ENCODE measurements at places on chromosomes 2 and 18.

DNA sequence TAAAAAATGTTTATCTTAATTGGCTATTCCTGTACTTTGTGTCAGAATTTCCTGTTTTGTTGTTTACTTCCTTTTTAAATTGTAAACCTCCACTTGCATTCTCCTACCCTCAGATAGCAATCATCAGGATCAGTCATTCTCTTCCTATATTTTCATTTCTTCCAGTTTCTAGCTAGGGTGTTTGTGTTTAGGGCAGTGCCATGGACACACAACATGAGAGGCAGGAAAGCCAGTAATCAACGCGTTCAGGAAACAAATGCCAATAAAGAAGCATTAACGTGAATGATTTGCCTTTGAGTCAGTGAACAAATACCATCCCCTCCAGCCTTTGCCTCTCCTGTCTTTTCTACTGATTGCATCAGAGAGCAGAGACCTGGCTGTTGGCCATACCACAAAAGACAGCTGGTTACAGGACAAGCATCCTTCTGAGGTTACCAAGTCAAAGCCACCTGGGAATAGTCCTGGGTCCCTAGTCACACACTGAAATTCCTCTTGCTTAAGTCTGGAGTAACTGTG, 56.7 kb upstream of the FHL2 start:
- DNase-seq, result peak; percentile 92

DNA sequence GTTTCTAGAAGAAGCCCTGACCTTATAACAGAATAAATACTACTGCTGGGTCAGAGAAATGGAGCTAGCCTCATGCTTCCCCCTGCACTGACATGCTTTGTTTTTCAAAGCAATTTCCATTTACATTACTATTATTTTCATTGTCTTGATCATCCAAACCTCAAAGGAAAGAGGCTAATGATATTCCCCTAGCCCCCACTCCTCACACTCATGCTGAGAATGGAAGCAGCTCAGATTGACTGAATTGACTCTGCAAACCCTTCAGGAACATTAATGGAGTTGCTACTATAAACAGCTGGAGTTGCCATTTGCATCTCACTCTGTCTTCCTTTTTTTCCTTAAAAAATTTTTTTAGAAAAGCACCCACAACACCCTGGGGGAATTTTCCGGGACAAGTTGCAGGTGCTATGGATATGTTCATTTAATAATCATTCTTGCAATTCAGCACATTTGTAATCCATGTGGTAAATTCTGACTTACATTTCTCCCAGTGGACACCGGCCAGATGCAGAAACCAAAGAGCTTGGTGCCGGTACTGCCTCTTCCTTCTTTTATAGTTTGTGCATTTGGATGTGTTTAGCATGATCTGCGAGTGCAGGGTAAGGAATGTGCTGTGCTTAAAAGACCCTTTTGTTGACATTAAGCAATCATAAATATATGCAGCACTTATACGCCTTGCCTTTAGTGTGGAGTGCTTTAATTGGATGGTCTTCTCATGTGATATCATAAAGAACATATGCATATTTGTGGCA, 103.3 kb upstream of the OSR1 start:
- DNase-seq, result no peak

- no peak for DNase-seq
These were observed 8.4 kb upstream of the GPC1 start for GRCh38 chr2:240426845-240427721.

DNA sequence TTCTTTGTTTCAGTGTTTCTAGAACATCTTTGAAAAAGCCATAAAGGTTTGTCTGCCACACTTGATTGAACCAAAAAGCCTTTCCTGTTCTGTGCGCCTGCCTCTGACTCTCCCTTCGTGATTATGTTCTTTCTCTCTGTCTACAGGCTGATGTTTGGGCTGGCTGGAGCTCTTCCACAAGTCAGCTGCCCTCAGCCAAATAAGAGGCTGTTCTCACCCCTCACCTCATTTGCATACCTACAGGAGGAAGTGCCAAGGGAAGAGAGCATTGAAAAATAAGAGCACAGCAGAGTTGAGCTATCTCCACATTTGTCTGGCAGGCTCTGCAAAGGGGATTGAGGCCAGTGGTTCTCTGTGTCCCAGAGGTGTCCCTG, 15.8 kb downstream of the INPP5D start:
- DNase-seq, result no peak

DNA sequence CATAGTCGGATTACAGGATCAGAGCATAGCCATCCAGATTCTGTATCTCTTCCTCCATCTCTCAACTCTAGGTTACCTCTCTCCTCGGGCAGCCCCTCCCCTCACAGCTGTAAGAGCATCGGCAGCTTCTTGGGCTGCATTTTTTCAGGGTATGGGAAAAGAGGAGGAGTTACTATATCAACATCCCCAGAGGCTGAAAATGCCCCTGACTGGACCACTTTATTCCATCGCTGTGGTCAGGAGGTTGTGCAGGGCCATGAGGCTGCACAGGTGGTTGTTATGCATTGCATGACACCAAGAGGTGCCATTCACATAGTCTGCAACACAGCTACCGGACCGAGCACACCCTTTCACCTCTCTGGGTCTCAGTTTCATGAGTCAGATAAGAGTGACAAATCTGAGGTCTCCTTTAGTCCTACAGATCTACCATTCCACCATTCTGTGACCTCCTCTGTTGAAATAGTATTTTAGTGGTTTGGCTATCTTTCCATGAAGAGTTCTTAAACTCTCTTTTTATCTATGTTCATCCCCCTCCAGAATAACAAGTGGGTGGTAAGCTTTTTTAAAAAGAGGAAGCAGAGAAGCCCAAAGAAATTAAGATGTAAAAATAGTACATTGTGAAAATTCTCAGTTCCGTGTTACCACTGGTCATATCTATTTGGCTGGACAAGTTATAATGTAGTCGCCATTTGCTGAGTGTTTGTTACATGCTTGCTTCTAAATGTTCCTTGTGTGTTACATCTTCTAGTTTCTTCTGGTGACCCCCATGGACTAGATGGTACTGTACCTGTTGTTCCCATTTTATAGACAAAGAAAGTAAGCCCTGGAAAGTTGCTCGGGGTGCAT, 56.6 kb upstream of the SLC1A4 start:
- DNase-seq, result no peak

DNA sequence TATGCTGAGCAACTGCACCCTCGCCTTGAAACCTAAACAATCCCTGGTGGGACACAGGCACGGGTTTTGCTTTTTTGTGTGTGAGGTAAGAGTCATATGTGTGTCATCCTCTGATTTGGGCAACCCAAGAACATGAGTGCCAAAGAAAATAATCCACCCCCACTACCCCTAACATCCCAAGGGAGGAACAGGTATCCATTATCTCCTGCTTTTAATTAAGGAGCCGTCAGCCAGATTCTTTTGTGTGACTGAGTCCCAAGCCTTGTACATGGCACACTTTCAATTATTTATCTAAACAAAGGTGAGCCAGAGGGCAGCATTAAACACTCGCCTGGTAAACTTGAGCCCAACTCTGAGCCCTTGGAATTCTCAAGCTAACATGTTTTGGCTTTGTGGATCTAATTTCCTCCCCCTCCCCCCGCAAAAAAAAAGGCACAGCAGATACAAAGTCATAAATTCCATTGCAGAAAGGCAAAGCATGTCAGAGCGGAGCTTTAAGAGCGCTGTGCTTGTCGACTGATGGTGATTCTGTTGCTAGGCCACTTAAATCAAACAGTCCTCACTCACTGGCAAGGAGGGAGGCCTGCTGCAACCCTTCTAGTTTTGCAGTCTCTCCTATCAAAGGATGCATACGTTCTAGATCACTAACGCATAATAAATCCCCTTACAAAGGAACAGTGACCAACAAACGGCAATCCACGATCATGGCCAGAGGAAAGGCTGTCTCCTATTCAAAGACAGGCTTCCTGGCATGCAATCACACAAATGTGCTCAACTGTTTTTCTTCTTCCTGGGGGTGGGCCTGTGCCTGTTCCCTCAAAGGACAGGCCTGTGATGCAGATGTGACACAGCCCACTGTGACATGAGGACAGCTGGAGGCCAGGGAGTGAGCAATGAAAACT, 143.5 kb upstream of the LMAN1 start:
- DNase-seq, result peak; percentile 72

DNA sequence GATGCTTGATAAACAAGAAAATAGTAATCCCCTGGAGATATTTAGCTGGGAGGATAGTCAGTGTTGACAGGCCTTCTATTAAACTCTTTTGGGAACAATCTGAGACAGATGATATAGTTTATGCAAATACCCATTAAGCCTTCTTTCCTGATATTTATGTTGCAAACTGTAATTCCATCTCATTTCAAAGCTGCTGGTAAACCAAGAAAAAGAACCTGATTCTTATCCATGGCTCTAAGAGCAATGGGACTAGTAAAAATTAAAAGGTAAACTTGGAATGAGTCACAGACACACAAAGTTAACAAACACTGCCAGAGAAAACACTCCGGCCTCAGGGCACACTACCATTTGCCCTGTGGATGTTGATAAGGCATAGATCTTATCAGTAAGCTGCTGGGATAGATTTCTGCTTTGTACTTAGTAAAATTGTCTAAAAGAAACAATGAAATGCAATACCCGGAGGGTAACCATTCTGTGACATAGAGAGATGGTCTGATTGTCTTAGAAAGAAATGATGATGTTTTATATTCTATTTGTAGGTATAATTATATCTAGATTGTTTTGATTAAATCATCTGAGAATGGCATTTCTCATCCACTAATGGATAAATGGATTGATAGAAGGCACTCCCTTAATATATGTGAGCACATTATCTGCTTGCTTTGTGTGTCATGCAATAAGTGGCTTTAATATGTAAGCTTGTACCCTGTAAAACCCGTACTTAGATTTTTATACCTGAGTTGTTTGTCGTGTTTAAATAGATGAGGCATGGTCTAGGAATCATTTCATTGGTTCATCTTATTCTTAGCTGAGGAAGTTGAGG, 13.2 kb downstream of the GALR1 start:
- DNase-seq, result no peak

GRCh38 chr2:161766334-161766733, 142.1 kb downstream of the SLC4A10 start:
- DNase-seq, result no peak

DNA sequence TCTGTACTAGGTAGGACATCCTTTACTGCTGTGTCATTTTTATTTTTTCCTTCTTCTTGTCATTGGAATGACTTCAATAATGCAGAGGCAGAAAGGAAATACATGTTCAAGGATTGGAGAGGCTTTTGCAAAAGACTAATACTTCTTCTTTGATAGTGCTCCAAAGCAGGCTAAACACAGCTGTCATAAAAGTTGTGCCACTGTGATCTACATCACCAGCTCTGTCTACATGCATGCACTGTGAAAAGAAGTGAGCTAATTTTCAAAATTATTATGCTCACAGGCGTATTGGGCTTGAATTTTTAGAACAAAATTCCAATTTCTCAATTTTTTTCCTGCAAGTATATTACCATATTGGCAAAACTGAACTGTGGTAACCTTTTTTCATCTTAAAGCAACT, 37.5 kb upstream of the CALCRL start:
- DNase-seq, result no peak

DNA sequence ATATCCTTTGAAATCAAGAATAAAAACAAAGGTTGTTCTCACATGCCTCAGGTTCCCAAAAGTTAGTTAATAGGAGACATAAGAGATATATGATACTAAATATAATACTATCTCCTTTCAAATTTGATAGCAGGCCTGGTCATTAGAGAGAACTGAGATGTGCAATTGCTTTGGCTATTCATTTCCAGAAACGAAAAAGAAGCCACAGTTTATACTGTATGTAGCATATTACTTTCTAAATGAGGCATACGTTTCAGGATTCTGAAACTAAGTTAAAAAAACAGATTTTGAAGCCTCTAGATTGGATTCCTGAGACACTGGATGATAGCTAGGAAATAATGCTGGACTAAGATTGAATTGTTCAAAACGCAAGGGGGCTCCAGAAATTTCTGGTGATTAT, 7.1 kb downstream of the PPP1R1C start:
- DNase-seq, result no peak

GRCh38 chr2:190441564-190441963, 33.4 kb downstream of the MFSD6 start:
- no peak for DNase-seq

GRCh38 chr2:80852079-80852807, 547.7 kb upstream of the LRRTM1 start:
- no peak for DNase-seq

DNA sequence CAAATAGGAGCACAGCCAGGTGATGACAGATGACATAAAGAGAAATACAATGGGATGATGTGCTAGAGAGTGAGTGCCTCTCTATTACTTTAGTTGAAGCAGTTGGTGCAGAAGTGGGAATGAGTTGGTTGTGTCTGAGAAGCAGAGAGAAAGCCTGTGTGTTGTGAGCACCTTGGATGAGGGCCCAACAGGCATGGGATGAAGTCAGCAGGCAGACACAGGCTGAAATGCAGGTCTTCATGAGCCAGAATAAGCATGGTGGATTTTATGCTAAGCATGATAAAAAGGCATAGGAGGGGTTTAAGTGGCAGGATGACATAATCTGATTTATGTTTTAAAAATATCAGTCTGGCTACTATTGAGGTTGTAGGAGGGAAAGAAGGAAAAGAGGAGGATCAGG, 71.5 kb downstream of the KLHL14 start:
- no peak for DNase-seq

GRCh38 chr2:65728477-65729180, 296.2 kb upstream of the SPRED2 start:
- no peak for DNase-seq

GRCh38 chr18:2508155-2508554, 63.1 kb downstream of the METTL4 start:
- DNase-seq, result no peak

DNA sequence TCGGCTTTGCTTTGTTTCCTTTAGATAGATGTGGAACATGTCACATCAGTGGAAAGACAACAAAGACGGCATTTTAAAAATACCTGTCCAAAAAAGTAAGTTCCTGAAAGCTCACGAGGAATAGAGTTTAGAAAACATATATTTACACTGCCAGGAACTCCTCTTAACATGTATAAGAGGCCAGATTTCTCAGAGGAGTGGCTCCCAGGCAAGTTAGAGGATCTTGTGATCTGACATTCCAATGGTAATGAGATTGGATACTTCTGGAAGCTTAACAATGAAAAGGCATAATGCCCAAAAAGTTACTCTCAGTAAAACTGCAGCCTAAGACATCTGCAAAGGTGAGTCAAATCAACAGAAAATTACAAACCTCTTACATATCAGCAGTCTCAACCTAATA, 77.1 kb downstream of the CYRIA start:
- DNase-seq, result no peak

DNA sequence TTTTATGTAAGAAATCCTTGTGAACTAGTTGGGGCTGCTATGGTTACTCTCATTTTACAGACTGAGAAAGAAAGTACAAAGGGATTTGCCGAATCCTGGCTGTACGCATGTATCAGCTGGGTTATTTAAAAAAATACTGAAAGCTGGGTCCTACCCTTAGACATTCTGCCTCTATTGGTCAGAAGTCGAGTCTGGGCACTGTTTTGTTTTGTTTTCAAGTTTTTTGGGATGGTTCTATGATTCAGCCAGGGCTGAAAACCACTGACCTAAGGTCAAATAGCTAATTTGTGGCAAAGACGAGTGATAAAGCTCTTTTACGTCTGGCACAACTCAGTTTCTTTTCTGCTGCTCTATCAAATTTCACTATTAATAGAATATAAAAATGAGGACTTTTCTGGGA, 5.9 kb upstream of the SLC8A1 start:
- peak; percentile 31 for DNase-seq

Measured in HCEC 1CT (cell line).